ENCODE measurements at places on chromosomes 13 and 19.

DNA sequence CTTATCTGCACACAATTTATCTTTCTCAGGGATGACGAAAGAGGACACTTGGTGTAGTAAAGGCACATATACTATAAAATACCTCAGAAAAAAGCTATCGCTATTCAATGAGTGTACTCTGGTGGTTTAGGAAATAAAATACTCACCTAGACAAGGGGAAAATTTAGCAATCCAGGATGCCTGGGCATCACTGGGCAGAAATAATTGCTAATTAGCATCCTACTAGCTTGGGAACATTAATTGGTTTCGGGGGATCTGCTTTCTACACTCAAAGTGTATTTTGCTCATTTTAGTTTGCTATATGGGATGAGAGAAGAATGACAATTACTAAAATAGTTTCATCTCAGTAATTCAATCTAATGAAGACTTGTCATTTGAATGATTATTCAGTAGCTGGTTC lies 60.3 kb downstream of the OLFM4 start:
- DNase-seq = no peak

DNA sequence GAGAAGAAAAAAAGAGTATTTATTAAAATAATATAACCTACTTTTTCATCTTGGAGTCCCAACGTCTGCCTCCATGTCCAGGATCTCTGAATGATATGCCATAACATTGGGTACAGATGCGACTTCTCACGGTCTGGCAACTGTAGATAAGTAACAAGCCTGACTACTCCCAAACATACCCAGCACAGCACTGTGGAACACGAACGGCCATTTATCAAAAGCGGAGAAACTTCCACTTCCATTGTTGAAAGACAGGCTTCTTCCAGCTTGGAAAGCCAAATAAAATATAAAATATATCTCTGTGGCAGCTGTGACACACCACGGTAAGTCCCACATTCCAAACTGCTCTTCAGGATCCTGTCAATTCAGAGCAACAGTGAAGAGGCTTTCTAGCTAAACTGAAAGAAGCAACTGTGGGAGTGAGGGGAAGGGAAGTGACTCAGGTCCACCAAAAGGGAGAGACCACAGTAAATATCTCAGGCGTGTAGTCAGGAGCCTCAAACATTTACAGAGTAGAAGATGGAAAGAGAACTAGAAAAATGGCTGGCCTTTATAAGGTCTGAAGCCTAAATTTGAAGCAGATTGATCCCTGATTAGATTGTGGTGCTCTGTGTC lies 331.7 kb downstream of the LIG4 start:
- no peak for DNase-seq

DNA sequence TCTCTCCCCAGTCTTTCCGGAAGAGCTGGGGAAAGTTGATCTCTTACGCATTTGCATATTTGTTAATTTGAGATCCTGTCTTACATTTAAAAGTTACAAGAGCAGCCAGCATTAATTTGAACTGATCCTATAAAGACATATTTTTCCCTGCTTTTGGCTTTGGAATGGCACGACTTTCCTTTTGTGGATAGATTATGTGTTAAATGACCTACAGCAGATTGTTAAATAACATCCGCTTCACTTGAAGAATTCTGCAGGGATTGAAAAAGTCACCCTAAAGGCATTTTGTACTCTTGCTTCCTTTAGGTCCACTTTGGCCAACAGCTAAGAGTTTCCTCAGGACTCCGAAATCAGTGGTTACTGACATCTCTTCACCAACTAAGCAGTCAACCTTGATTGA lies 334.0 kb downstream of the TBC1D4 start:
- DNase-seq = no peak

DNA sequence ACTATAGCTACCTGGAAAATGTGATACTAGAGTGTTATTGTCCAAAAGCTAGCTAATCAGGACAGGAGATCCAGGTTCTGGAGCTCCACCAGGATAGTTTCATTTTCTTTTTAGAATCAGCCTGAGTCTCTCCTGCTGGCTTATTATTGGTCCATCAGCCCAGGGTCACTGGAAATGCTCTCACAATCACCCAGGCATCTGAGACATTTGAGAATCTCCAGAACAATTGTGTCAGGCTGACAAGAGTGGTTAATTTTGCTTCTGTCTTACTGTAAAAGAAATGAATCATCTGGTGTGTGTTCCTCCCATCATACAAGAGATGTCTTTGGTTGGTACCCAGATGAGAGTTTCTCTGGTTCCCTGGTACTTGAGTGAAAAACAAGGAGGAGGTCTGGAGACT lies 43.6 kb upstream of the ZNF681 start:
- DNase-seq = no peak

- no peak for DNase-seq
These were observed 324.4 kb downstream of the NDFIP2 start for GRCh38 chr13:79805317-79805716.

GRCh38 chr13:30366088-30366487 lies 56.2 kb upstream of the UBE2L5 start:
- DNase-seq = no peak

DNA sequence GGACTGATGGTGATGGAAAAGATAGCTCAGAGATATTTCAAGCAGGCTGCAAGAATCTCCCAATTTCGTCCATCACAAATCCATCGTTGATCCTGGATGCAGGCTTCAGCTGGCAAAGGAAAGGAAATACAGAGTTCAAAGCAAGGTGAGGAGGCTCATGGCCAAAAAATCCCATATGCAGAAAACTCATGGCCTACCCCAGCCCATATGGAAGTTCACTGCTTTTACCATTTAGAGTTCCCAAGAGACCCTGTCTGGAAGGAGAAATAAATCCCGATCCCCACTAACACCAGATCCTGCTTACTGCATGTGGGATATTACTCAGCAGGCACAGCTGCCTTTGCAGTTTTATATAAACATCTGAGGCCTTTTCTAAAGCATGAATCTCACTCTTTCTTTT lies 412.9 kb upstream of the SPRY2 start:
- peak; percentile 63 for DNase-seq

GRCh38 chr19:46451352-46451751 lies 20.0 kb downstream of the PNMA8A start:
- no peak for DNase-seq

- no peak for DNase-seq
These were observed 393.1 kb downstream of the KLF12 start for GRCh38 chr13:73741111-73741510.

- DNase-seq = no peak
These were observed 3.2 kb downstream of the PTBP1 start for GRCh38 chr19:800360-801029.

GRCh38 chr13:99796175-99796819 lies 175.3 kb downstream of the ZIC5 start:
- DNase-seq = no peak

- no peak for DNase-seq
These were observed 7.0 kb upstream of the CD22 start for GRCh38 chr19:35322014-35322413.

GRCh38 chr19:17929056-17929455 lies 3.8 kb upstream of the CCDC124 start:
- no peak for DNase-seq

DNA sequence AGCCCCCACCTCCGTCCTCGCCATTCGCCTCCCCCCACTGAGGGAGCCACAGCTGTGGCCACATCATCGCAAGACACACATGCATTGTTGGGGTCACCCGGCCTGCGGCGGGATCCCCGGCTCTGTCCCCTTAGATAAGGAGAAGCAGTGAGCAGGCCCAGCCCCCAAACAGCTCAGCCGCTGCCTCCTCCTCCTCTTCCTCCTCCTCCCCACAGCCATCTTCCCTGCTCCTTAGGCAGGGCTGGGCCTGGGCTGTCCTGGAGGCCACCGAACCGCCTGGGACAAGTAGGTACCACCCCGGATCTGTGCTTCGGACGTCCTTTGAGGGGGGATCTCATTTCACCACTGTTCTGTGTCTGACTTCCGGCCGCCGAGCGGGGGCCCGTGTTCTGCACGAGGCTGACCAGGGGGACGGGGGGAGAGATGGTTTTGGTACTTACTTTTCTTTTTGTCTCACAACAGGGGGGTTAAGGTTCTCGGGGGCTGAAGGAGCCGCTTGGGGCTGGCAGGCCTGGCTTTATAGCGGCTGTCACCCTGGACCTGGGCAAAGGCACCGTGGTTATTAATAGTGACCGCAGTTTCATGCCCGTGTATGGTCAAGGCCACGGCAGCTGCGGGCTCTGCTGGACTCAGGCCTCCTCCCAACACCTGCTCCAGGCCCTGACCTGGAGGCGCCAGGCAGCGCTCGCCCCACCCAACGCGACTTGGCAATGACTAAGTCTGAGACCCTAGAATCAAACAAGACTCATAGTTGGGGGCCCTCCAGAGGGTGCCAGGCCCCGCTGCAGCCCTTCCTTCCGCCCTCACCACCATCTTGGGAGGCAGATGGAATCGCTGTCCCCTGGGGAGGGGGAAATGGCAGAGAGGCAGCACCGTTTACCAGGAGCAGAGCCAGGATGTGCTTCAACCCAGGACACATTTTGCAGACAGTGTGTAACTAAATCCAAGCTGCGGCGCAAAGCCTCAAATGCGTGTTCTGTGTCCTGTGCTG lies 18.3 kb downstream of the NMRK2 start:
- DNase-seq = no peak

DNA sequence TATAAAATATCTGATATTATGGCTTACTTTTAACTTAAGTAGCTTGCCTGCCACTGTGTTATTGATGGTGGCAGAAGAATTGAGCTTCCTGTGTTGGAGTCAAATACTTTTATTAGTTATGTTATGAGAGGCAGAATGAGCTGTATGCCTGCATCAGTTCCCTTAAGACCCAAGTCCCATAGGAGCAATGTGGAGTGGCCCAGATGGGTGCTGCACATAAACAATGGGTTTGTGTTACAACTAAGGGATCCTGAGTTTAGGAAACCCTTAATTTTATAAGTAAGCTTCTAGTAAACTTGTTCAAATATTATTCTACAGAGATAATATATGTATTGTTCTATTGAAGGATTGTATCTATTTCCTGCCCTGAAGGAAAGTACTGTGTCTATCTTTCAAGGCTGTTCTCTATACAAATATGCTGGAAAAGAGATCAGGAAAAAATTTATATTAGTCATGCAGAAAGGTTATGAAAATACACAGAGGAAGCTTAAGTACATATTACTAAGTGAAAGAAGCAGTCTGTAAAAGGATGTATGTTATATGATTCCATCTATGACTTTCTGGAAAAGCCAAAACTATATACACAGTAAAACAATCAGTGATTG lies 2018.0 kb upstream of the PCDH20 start:
- no peak for DNase-seq

- DNase-seq = no peak
These were observed 30.3 kb downstream of the TSHZ3 start for GRCh38 chr19:31318790-31319425.

Data from skin of body (tissue), 3 donors.